ENCODE measurements at places on chromosomes 7 and 10.

DNA sequence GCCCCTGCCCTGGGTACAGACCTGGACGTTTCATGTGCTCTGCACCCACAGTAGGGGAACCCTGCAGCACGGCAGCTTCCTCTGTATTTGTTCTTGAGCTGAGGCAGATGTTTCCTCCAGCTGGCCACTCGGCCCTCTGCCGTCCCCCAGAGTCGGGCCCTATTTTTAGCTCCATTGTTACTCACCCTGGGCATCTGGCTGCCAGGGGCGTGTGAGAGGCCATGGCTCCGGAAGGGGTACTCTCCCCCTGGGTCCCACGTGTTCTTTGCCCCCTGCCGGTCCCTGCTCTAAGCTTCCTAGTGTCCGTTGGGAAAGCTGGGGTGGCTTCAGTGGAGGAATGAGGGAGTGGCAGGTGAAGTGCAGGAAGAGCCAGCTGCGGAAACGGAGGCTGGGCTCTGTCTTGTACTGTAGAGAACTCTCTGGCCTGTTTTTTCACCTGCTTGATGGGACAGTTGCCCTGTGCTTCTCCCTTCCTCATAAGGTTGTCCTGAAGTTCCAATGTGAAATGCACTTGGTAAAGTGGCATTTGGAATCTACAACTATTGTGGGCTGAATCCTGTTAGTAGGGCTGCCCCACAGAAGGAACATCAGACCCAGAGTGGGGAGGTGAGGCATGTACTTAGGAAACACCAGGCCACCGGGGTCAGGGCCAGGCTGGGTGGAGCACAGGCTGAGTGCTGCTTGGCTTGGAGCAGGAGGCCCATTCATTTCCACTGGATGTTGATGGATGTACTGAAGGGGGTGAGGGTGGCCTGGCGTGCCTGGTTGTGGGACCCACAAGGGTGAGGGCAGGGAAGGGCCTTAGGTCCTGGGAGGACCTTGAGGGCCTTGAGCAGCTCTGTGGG, 30.6 kb downstream of the PALD1 start:
- DNase-seq, result no peak

DNA sequence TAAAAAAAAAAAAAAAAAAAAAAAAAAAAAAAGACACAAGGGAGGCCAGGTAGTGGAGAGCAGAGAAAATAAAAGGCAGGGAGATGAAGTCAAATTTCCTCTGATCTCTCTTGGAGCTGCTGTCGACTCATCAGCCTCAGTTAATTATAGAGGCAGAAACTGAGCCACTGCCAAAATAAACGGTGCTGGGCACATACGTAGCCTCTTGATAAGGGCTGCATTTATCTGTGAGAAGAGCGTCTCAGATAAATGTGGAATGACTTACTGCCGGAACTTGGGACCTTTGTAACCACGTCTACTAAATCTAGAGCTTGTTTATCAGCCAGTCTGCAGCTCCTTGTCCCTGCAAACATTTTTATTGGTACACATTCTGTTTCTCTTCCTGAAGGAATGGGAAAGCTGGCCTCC, 162.3 kb downstream of the BAMBI start:
- DNase-seq, result no peak

GRCh38 chr10:72331575-72332422, 22.9 kb downstream of the DNAJB12 start:
- no peak for DNase-seq

GRCh38 chr7:86991771-86992191, 67.7 kb downstream of the ELAPOR2 start:
- DNase-seq, result no peak

DNA sequence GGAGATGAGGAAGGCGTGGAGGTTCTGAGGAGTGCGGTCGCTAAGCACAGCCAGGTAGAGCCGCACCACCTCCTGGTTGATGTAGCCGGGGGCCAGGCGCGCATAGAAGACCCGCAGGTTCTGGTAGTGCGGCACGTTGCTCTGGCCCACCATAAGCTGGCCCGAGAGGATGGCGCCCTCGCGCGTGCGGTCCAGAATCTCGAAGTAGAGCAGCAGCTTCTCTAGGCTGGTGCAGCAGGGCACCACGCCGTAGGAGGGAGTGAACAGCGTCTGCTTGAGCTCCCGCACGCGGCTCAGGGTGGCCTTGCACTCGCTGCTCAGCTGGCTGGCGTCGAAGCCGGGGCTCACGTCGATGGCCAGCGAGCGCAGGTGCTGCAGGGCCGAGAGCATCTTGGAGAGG, 77.8 kb upstream of the TNRC18 start:
- DNase-seq, result no peak

GRCh38 chr7:131889572-131890150, 333.2 kb upstream of the PODXL start:
- DNase-seq, result no peak

DNA sequence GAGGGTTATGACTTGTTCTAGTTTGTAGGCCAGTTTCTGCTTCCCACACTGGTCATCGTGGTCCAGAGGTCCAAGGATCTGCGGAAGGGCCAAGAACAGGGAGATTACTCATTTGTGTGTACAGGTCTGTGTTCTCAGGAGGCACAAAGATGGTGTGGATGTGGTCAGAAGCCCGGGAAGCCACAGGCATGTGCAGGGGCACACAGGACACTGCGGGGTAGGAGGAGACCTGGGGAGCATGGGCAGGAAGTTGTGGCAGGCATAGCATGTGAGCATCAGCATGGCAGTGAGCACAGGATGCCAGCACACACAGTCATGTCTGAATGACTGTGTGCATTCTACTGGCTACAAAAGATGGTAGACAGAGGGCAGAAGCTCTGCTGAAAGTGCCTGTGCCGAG, 445.8 kb downstream of the PLXNA4 start:
- no peak for DNase-seq

DNA sequence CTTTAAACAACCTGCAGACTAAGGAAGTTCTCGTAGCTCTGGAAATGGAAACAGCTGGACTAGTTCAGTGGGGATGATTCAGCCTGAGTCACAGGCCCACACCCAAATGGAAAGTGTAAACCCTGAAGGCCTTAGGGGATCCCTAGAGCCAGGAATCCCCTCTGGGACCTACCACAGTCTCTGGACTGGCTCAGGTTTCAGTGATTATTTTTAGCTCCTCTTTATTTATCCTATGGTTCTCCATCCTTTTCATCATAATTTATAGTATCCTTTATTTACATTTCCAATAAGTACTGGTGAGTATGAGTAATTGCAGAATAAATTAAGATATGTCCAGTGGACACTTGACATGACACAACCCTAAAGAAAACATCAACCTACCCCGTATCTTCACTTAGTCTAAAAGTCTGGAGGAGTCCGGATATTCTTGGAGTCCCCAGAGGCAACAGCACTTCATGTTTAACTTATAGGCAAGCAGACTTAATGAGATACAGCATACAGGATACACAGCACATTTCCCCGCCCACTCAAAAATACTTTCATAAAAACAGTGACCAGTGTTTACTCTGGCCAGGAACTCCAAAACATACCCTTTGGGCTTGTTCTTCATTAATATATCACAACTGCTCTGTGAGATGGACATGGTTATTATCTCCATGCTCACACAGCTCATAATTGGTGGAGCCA, 28.4 kb upstream of the SEMA3E start:
- no peak for DNase-seq

- no peak for DNase-seq
Measured at GRCh38 chr7:157477550-157478212, 140.9 kb downstream of the DNAJB6 start.
